Fibroblast of upper back skin (primary cell): ENCODE measurements at places on chromosomes 12 and 14.

- DNase-seq, result no peak
Observed at GRCh38 chr14:81565441-81566290, 32.0 kb upstream of the SEL1L start.

DNA sequence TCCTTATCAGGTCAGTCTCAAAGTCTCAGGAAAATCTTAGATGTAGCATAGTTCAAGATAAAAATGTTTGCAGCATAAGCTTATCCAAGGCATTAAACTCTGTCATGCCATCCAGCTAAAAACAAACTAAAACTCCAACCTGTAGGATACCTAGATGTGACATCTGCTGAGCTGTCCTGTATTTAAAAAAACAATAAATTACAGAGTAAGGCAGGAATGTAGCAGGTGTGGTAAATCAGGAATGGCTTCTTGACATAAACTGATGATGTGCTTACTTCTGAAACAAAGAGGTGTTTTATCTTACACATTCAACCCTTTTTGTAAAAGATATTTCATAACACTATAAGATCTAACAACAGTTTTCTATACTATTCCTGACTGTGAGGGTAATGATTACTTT is 30.6 kb upstream of the DLGAP5 start:
- no peak for DNase-seq

DNA sequence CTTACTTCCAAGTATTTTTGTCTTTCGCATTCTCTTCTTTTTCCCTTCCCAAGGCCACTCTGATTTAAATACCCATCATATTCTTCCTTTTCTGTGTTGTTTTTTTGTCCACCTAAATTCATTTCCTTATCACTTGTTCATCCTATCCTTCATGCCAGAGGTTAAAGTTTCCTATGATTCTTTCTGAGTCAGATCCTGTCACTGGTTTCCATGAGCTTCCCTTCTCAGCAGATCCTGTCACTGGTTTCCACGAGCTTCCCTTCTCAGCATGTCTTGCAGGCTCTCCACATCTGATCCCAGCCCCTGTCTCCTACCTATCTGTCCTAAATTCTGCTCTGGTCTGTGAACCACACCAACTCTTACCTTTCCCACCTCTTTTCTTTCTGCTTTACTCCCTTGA is 311.8 kb upstream of the RGS6 start:
- DNase-seq, result peak; percentile 33

DNA sequence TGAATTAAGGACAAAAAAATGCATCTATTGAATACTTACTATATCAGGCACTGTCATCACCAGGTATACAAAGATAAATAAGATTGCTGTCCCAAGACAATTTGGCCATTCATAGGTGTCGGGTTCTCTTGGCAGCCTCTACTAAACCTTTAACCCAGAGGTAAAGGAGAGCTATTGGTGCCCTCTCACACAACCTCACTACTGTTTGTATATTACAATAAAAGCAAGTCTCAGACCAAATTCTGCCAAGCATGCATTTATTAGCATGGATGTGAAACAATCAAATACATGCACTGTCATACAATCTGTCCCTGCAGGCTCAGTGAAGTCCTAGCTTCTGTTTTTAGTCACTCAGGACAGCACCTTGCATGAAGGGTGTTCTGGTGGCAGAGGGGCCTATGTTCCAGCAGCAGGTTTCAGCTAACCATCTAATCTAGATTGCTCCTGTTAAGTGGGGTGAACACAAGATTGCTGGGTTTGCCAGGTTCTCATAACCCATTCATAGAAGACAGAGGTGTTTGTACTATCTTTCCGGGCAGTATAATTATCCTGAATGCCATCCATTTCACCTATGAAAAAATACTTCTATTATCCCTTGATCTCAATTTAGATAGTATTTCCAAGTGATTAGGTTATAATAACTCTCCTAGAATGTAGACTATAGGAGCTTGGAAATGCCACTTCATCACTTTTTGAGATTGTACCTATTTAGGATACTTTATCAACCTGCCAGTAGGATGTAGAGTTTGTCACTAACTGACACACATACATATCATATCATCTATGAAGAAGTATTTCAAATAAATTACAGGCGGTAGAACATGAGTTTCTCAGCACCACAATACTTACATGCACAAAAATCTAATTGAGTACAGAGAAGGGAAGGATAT is 254.0 kb upstream of the KRR1 start:
- no peak for DNase-seq

DNA sequence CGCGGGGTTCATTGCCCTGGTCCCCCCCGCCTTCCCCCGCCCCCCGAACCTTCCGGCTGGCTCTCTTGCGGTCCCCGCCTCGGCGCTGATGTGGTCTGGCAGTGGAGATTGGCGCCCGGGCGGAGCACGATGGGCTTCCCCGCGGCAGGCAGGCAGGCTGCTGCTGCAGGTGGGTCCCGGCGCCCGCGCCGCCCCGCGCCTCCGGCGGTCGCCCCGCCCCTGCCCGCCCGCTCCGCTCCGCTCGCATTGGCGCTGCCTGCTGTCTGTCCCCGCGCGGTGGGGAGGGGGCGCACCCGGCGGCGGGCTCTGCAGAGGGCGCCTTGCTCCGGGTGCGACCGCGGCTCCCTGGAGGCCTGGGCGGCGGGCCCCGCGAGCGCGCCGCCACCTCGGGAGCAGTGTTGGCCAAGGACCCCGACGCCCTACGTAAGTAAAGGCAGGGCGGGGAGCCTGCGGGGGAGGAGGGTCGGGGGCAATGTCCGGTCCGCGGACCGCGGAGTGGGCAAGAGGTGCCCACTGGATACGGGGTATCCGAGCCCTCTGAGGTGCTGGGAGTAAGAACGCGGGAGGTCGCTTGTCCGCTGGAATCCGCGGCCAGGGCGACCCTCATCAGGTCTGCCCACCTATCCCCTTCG is at the start of gene AKAP5:
Gene AKAP5 (plus strand): TSS at position 309 of the 632 bp plus-strand sequence. CDS start 2,896 bp downstream, outside the sequence.
- peak; percentile 32 for DNase-seq

DNA sequence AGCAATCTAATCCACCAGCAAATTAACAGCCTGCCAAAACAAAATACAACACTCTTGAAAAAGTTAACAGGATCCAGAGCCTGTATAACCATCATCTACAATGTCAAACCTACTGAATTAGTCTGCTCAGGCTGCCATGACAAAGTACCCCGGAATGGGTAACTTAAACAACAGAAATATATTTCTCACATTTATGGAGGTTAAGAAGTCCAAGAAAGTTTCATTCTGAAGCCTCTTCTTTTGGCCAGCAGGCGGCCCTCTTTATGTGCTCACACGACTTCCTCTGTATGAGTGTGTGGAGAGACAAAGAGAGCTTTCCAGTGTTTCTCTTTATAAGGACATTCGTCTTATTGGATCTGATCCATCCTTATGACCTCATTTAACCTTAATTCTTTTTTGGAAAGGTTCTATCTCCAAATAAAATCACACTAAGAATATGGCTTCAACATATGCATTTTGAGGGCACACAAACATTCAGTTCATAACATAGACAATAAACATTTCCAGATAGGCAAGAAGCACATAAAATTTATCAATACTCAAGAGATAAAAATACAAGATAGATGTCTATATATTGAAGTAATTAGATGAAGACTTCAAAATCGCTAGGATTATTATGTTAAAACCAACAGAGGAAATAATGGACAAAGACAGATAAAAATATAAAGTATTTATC is 5.9 kb upstream of the RERG start:
- DNase-seq, result peak; percentile 56

GRCh38 chr14:75254901-75255584 is 23.6 kb upstream of the FOS start:
- peak; percentile 35 for DNase-seq

GRCh38 chr14:75906680-75907280 is 75.0 kb downstream of the TGFB3 start:
- peak; percentile 62 for DNase-seq

DNA sequence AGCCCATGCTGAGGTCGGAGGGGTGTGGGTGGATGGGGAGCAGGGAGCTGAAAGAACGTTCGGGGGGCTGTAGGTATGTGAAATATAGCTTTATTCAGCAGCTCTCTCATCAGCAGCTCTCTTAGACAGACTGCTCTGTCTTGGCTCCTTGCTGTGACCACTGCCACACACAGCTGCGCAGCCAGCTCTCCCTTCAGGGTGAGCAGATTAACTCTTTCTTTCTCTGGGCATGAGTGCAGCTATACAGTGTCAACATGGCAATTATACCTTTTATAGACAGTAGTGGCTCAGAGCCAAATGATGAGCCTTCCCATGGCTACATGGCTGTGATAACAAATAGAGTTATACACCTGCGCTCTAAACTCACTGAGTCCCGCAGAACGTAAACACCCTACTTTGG is 137.7 kb upstream of the NEDD1 start:
- no peak for DNase-seq

GRCh38 chr12:91432089-91432488 is 249.5 kb upstream of the DCN start:
- DNase-seq, result peak; percentile 77

GRCh38 chr12:75478116-75478794 is 2.3 kb upstream of the GLIPR1 start:
- DNase-seq, result peak; percentile 75

DNA sequence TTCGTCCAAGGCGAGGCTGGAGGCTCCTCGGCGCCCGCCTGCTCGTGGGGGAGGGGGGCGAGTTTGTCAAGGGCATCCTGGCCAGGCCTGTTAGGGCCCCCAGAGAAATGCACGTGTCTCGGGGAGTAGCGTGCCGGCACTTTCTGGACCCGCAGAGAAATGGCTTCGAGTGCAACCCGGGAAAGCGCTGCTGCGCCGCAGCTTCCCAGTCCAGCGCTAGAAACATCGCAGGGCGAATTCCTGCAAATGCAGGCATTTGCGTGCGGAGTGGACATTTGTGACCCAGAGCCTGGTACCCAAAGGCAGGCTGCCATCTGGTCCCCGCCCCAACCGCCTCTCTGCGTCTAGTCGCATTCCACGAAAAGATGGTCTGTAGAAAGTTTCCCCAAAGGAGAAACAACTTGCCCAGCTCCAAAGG is 756 bp downstream of the LGR5 start:
- DNase-seq, result no peak

DNA sequence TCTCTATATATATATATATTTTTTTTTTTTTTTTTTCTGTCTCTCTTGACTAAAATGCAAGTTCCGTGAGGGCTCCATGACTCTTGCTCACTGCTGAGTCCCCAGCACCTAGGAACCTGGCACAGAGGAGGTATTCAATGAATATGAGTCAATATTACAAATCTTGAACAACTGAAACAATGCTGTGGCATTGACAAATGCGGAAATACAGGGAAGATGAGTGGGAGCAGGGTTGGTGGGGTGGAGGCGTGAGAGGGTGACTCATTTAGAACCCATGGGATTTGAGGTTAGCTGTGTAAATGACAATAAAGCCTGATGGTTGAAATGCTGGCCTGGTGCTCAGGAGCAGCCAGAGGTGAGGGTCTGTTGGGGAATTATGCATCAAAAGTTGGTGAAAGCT is 121.7 kb upstream of the FUT8 start:
- peak; percentile 96 for DNase-seq

- DNase-seq, result peak; percentile 25
Observed at GRCh38 chr12:75553398-75553797, 42.0 kb upstream of the KRR1 start.

GRCh38 chr14:49621114-49621881 is 699 bp downstream of the MGAT2 start:
- DNase-seq, result peak; percentile 49

GRCh38 chr14:22886500-22887259 is 3.7 kb downstream of the REM2 start:
- peak; percentile 42 for DNase-seq

DNA sequence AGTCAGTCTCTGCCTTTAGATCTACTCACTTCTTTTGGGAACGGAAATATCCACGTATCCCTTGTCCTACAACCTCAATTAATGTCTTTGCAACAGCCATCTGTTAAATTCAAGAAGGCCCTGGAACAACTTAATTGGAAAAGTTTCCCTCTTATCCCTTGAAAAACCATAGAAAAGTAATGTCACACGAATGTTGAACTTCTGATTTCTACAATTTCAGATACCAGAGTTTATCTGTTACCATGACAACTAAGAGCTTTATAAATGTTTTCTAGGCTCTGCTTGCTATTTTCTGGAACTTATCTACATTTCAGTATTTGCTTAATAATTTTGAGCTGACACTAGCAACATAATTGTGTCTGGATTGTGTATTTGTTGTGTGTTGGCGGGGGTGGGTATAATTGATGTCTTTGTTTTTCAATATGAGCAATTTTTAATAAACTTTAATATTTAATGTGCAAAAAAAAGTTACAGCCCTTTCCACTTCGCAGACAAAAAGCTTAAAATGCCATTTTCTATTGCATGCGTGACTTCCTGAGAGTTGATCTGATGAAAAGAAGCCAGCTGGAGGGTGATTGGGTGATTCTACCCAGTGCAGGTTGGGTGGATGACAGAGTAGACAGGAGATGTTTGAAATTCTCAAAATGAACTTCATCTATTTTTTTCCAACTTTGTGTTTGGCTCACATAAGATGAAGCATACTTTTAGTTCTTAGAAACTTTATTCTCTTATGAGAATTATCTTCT is 11.8 kb upstream of the EDDM3A start:
- DNase-seq, result no peak

DNA sequence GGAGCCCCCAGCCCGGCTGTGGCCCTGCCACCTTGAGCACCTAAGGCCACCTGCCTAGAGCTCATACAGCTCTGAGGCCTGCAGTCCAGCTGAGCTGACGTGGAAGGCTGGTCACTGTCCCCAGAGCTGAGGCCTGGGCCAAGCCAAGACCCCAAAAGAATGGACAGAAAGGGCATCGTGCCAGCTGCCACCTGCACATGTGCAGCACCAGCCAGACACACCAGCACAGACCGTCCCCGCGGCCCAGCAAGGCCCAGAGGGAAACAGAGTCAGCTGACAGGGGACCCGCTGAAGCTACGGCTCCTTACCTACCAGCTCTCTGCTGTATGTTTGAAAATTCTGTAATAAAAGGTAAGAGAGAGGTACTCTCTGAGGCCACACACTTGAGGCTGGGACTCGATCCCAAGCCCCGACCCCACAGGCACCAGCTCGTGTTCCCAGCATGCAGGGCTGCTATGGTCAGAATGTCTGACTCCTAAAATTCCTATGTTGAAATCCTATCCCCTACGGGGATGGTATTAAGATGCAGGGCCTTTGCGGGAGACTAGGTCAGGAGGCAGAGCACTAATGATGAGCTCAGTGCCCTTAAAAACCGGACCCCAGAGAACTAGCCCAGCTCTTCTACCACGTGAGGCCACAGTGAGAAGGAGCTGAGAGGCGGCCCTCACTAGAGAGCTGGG is 25.4 kb downstream of the BRF1 start:
- peak; percentile 78 for DNase-seq
